Right cardiac atrium (tissue), 5 donors: ENCODE measurements at places on chromosomes 7 and 10.

DNA sequence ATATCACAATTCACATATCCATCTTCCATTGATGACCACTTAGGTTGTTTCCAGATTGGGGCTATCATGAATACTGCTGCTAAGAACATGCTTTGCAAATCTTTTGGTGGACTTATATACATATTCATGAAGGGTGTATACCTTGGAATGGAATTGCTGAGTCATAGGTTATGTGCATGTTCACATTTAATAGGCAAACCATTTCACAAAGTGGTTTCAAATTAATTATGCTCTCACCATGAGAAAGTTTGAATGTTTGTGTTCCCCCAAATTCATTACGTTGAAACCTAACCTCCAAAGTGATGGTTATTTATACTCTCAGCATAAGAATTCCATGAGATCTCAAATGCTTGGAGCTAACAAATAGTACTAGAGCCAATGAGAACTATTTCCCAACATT, 86.4 kb downstream of the VPS41 start:
- DNase-seq, result no peak

DNA sequence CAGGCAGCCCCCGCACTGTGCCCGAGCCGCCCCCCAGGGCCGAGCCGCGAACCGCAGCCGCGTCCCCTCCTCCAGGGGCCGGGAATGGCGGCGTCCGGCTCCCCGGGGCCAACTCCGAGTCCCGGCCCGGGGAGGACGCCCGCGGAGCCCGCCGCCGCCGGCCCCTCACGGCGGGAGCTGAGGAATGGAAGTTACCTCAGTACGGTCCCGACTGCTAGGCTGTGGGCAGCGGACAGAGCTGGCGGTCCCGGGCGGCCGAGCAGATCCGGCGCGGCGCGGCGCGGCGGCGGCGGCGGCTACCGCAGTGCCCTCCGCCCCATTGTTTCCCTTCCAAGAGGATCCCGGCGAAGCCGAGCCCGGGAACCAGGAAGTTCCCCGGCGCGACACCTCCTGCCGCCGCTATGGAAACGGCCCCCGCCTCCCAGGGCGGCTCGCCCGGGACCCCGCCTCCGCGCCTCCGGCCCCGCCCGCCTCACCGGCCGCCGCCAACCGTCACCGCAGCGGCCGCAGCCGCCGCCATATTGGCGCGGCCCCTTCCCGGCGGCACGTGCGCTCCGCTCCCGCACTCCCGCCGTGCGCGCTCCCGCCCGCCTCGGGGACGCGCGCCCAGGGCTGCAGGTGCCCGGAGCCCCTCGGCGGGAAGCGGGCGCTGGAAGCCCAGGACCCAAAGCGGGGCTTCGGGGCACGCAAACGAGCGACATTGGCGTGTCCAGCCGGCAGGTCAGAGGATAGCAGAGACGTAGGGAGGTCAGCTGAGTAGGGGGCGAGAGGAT, at the start of gene USP6NL:
TSS of gene USP6NL (minus strand) at position 403 of the 773 bp plus-strand sequence. CDS start 14,016 bp downstream, outside the sequence.
- peak; percentile 96 for DNase-seq

DNA sequence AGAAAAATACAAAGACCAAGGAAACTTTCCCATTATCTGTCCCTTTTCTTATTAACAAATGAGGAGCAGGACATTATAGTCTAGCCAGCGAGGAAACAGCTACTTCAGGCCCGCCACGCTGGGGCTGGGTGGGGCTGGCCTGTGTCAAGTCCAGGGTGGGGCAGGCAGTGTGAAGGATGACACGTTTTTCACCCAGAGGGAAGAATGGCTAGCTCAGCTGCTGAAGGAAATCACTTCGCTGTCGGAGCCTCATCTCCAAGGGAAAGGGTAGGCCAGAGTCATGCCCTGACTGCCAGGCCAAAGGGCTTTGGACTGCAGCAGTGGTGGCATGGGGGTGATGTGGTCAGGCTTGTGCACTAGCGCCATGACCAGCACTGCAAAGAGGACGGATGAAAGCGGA, 24.4 kb downstream of the COL13A1 start:
- DNase-seq, result no peak

- DNase-seq, result no peak
Measured at GRCh38 chr10:86798025-86798424, 41.6 kb downstream of the BMPR1A start.

- DNase-seq, result no peak
Measured at GRCh38 chr10:6006546-6006945, 29.2 kb upstream of the IL15RA start.

- DNase-seq, result no peak
Measured at GRCh38 chr10:3774018-3774813, 10.8 kb downstream of the KLF6 start.

DNA sequence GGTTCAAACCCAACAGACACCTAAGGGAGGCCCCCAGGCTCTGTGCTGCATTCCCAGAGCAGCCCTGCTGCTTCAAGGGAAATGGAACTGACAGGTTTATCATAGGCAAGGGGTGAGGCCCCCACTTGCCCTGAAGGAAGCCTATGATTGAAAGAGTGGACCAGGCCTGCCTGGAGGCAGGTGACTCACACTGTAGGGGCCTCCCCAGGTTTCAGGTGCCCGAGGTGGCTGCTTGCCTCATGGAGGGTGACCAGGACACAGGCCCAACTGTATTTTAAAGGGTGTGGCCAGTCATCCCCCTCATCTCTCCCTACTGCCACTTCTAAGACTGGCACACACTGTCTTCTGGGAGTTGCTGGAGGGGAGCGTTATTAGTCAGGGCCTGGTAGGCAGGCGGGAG, 85.4 kb downstream of the ATXN7L1 start:
- no peak for DNase-seq

DNA sequence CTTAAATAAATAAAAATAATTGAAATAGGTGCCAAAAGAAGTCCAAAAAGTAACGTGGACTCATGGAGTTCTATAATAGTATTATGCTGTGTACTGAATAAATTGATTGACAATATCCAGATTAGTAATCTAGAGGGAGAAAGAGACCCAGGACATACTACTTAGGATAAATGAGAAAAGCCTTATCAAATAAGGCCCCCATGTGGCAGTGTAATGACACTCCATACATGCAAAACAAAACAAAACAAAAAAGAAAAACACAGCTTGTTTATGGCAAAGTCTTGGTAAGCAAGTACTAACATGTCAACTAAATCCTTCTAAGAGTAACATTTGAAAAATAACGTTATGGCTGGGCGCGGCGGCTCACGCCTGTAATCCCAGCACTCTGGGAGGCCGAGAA, 3.6 kb upstream of the RUNDC3B start:
- no peak for DNase-seq

GRCh38 chr10:109219935-109220605, 703.2 kb downstream of the XPNPEP1 start:
- no peak for DNase-seq

GRCh38 chr10:110487411-110488331, 10.0 kb upstream of the DUSP5 start:
- DNase-seq, result no peak

GRCh38 chr7:36526863-36527548, 137.3 kb downstream of the ANLN start:
- DNase-seq, result no peak

DNA sequence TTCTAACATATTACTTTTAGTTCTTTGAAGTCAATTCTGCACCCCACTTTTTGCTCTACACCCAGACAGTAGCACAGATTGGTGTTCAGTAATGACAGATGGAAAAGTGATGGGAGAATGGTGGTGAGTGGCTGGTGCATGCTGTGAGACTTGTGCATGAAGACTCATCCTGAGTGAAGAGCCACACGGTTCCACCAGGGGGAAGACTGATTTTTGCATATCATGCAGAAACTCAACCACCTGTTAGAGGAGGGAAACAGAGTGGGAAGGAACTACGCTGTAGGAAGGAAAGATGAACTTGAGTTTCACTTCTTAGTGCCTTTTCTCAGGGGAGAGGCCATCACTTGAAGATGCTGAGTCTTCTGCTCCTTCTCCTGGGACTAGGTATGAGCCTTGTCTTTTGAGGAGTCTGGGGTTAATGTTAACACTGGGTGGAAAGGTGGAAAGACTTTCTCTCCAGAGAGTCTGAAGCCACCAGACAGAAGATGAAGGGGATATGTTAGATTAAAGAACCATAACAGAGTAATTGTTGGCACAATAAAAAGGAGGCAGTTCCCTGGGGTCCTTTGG, 9.3 kb upstream of the PRSS1 start:
- no peak for DNase-seq
